Spinal cord (tissue), 10 donors: ENCODE measurements at places on chromosomes 7 and 10.

GRCh38 chr10:84172467-84173356 lies 889 bp upstream of the GPR15LG start:
- DNase-seq = no peak

DNA sequence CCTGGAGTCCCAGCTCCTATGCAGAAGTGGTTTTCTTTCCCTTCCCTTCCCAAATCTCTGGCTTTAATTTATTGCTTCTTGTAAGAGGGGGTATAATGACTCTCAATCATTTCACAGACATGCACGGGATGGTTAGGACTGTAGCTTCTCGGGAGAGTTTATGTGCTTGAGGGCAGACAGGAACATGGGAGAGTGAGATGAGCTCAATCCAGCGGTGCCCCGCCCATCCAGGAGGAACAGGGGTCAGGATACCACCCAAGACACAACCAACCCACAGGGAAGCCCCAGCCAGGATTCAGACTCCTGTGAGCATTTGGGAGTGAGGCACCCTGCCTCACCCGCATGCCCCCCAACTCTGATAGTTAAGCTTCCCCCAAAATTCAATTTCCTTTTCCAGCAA lies 33.7 kb upstream of the GATAD1 start:
- DNase-seq = no peak

DNA sequence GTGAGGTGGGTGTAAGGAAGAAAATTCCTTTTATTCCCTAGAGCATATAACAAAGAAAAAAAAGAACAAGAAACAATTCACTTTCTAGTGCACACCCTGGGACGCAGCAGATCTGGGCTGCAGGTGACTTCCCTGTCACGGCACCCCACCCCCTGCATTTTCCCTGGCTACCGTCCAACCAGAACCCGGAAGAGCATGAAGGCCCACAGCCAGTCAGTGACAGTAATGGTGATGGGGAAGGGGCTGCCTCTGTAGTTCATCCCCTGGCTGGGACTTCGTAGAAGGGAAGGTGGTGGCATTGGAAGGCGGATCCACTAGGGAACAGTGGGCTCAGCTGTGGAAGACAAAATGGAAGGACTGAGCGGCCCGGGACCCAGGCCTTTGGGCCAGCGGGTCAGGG lies 236.7 kb downstream of the BUB3 start:
- DNase-seq = no peak

DNA sequence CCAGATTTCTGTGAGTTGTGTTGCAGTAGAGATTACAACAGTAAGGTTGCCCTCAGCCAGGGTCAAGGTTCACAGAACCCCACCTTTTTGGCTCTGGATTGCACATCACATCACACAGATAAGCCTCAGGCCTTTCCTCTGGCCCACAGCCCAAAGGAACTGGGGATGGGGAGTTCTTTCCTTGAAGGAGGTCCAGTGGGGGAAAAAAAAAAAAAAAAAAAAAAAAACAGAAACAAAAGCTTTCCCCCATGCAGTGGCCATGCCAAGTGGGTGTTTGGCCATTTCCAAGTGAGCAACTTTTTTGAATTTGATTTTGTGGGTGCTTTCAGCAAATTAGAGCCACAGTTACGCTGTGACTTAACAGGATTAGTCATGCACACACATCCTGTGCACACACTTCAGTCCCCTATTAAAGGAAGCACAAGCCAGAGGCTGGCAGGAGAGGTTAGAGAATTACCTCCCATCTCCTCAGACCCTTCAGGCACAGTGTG lies 79.3 kb upstream of the NANOS1 start:
- DNase-seq = peak; percentile 31

DNA sequence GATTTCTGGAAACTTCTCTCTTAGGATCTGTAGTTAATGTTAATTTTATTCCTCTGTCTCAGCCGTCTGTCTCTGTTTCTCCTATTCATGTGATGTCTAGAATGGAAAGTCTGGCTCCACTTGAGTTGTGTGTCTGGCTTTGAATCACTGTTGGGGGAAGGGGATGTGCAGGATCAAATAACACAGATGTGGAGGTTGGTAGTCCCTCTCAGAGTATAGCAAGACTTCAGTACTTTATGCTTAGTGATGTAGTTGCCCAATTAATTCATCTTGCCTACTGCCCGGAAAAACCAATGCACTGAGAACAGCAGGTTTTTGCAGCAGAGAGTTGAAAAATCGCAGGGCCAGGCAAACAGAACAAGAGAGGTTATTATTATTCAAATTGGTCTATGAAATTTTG lies 79.2 kb downstream of the PHTF2 start:
- DNase-seq = no peak

GRCh38 chr7:66043681-66044497 lies 31.7 kb upstream of the ASL start:
- DNase-seq = peak; percentile 70

DNA sequence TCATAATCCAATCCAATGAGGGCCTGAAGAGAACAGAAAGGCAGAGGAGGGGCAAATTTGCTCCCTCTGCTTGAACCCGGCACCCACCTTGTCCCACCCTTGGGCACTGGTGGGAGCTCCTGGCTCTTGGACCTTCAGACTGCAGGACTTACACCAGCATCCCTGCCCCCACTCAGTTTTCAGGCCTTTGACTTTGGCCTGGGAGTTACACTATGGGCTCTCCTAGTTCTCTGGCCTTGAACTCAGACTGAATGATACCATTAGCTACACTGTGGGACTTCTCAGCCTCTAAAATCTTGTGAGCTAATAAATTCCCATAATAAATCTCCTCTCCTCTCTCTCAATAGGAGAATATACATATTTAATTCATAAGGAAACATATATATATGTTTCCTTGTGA lies 114.4 kb downstream of the AHR start:
- DNase-seq = no peak

- no peak for DNase-seq
Measured at GRCh38 chr10:103778358-103779139, 76.8 kb downstream of the SH3PXD2A start.

DNA sequence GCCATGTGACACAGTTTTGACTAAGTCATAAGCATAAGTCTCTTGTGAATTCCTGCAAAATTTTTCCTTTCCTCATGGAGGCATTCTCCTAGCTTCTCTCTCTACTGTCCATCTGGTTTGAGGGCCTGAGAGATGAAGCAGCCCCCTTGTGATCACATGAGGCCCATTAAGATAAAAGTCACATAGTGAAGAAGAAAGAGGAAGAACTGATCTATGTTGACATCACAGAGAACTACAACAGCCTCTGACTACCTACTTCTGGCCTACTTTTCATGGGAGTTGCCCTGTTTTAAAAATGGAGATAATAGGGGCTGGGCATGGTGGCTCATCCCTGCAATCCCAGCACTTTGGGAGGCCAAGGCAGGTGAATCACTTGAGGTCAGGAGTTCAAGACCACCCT lies 50.4 kb downstream of the TFEC start:
- DNase-seq = no peak

DNA sequence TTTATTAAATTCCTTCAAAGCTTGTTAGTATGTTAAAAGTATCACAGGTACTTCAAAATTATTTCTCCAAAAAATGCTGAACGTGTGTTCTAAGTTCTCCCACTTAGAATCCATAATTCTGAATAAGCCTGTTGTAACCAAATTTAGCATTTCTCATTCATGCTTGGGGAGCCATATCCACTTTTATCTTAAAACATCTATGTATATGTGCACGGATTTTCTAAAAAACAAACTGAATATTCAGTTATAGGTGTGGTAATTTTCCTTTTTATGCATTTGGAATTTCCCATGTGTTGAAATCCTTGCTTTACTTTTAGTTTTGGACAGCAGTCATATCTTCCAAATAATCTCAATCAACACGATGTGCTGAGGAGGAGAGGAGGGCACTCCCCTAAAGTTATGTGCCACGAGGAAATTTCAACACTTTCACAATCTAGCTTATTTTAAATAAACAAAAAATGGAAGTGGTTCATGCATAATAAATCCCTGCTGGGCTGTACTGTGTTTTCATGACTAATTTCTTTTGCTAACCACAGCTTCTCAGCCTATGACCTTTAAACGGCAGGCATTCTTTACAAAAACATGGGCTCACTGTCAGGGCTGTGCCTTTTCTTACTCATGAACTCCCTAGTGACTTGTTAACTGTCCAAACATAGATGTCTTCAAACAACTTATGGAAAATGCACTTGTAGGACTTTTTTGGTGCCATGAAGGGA lies 380.3 kb upstream of the SEMA3C start:
- DNase-seq = peak; percentile 6

DNA sequence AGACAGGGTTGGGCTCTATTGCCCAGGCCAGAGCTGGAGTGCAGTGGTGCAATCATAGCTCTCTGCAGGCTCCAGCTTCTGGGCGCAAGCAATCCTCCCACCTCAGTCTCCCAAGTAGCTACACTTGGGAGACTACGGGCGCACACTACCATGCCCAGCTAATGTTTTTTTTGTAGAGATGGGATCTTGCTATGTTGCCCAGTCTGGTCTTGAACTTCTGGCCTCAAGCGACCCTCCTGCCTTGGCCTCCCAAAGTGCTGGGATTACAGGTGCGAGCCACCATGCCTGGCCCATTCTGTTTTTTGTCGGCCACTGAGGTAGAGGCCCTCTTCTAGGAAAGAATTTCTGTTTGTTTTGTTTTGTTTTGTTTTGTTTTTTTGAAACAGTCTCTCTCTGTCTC lies 12.2 kb downstream of the ALKBH4 start:
- DNase-seq = no peak

GRCh38 chr7:143299840-143300239 lies 11.7 kb downstream of the CASP2 start:
- no peak for DNase-seq

DNA sequence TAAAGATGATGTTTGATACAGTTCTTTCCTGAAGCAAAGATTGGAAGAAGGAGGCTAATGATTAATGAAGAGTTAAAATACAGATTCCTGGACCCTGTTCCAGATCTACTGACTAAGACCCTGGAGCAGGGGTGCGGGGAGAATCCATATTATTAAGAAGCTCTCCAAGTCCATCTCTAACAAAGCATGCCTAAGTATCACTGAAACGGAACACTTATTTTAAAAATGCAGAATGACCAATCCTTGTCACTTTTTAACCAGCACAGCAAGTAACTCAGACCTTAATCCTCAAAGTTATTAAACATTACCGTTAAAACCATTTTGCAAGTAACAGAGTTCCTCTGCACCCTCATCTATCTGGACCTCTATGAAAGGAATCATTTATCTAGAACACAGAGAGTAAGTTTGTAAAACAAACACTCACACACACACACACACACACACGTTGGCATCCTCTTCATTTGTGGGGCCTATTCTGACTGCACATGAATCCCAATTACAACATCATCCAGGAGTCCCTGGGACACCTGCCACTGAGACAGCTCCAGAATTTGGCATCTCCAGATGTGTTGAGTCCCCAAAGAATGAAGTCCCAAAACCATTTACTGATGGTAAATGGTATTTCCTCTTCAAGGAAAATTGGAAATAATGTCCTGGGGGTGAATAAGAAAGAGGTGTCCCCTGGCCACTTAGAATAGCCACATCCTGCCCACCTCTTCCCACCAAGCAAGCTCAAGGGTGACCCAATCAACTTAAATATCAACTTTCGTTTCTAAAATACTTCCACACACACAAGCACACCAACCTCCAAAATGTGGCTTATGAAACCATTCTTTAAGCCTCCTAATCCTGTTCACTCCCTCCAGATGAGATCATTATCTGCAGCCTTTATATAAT lies 117.5 kb downstream of the PARD3 start:
- no peak for DNase-seq

- no peak for DNase-seq
Measured at GRCh38 chr10:21508706-21509331, 16.7 kb downstream of the SKIDA1 start.

DNA sequence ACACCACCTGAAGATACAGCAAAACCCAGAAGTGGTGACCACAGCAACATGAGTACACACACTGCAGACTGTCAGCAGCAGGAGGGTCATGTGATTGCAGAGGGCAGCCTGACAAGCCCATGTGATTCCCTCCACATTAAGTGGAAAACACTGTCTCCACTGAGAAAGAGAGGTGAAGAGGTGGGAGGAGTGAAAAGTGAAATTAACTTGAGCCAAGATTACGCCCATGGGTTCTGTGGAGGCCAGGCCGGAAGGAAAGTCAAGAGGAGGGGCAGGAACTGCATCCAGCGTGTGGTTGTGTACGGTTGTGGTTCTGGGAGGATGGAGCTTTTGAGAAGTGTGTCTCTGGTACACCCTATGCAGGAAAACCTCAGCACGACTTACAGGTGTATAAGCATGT lies 138.5 kb downstream of the PLXNA4 start:
- no peak for DNase-seq

DNA sequence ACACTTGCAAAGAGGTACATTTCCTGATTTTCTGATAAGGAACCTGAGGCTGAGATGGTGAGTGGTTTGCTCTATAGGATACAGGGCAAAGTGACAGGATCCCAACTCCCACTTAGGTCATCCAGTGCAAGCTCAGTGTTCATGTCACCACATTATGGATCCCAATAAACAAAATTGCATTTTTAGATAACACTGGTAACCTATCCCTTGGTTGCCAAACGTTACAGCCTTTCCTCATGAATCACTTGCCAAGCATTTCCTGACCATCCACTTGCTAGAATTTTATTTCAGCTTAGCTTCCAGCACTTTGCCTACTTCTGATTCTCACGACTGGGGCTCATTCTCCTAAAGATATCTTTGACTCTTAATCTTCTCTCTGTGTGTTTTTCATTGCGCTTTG lies 131.4 kb upstream of the ODAD2 start:
- no peak for DNase-seq

DNA sequence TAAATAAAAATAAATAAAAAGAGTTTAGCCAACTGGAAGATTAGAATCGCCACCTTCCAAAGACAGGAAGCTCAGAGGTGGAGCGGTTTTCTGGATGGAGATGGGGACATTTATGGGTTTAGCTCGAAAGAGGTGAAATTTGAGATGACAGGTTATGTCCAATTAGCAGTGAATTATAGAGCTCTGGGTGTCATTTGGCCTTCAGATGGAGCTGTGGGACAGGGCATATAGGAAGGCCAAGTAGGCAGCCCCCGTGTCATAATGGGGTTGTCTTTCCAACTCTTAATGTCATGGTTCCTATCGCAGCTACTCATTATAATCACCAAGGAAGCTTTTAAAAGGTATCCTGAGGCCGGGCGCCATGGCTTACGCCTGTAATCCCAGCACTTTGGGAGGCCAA lies 21.0 kb upstream of the EEPD1 start:
- DNase-seq = no peak

GRCh38 chr7:104209063-104209462 lies 1.2 kb upstream of the ORC5 start:
- no peak for DNase-seq

GRCh38 chr7:155995183-155995612 lies 182.9 kb upstream of the SHH start:
- DNase-seq = no peak
